Activated T-cell treated with anti-CD3 and anti-CD28 coated beads, Interleukin-2, amount 50 U/mL, for 24 hours (primary cell): ENCODE measurements at places on chromosomes 3 and 15.

DNA sequence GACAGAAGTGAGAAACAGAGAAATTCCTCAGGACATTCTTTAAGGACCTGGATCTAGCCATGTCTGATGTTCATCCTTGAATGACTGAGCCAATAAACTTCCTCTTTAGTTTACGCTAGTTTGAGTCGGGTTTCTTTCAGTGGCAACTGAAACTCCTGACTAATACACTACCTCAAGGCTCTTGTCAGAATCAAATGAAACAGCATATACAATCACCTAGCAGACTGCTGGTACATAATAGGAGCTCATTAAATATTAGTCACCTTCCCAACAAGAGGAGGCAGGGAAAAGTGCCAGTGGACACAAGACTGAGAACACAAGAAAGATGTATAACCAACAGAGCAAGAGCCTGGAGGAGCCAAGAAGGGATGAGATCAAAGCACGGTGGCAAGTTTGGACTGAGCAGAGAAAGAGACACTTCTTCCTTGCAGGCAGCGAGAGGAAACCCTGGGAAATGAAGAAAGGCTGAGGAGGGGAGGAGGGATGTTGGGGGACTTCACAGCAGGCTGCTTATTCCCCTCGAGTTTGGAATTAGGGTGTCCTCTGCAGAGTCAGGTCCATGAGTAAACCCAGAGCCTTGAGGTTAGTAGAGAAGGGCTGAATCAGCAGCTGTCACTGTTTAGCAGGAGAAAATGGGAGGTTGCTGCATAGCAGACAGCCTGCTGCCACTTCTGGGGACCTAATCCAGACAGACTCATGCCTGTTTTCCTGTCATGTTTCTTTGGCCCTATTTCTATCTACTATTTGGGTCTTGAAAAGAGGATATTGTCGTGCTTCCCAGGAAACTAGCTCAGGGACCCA lies 73.3 kb downstream of the MRPL46 start:
- no peak for DNase-seq
- H3K36me3 ChIP-seq, result no peaks in the 10 kb centered on the region
- H3K4me3 ChIP-seq, result no peak overlapping the region
- peaks cover 9% of the 10 kb centered on the region for H3K4me1 ChIP-seq
- peaks cover 23% of the 10 kb centered on the region for H3K27me3 ChIP-seq
- H3K27ac ChIP-seq, result no peak overlapping the region

DNA sequence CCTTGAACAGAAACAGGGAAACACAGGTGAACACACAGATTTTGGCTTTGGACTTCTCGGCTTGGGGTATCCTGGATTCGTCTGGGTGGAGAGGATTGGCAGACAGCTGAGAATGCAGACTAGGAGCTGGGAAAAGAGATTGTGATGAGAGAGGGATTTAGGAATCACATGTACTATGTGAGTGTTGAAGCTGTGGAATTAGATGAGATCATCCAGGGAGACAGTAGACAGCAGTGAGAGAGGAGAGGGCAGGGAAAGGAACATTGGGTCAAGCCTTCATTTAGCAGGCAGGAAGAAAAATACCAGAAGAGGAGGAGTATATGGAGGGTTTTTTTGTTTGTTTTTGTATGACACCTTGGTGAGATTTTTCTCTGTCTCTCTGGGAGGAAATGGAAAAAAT lies 262.1 kb upstream of the TBL1XR1 start:
- H3K4me1 ChIP-seq, result peaks cover 7% of the 10 kb centered on the region
- H3K27me3 ChIP-seq, result no peaks in the 10 kb centered on the region
- H3K27ac ChIP-seq, result no peak overlapping the region
- H3K36me3 ChIP-seq, result no peaks in the 10 kb centered on the region

DNA sequence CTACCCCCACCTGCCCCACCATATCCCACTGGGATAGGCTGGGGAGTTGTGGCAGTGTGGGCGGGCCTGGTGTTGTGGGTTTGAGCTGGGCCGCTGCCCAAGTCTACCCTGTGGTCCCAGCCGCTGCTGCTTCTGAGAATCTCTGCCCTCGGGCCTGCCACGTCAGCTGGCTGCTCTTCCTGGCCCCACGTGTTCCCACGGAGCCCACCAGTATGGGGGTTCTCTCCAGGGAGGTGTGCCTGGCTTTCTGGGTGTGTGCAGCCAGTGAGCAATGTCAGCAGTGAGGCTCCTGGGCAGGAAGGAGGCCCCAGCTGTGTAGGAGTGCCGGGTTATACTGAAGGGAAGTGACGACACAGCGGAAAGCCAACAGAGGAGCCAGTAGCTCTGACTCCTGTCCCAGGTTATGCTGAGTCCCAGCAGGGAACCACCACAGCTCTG lies 10.5 kb downstream of the GNAI2 start:
- peak; percentile 85 for DNase-seq
- peaks cover 51% of the 10 kb centered on the region for H3K36me3 ChIP-seq
- peak overlapping the region; percentile 98 for H3K27ac ChIP-seq
- no peaks in the 10 kb centered on the region for H3K27me3 ChIP-seq

DNA sequence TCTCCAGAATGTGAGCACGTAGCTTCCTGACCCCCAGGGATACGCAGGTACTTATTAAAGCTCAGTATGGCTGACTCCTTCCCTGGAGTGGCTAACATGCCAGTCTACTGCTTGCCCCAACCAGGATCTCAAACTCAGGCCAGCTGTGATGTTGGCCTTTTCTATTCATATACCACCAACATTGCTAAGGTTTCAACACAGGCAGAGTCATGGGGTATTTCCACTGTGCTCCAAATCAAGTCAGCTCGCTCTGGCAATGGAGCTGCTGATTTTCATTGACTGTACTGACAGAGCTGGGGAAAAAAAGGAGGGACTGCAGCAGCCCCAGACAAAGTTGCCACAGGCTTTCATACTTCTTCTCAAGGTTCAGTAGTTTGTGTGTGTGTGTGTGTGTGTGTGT lies 87.0 kb downstream of the CFAP20DC start:
- DNase-seq, result no peak
- H3K4me3 ChIP-seq, result no peak overlapping the region

DNA sequence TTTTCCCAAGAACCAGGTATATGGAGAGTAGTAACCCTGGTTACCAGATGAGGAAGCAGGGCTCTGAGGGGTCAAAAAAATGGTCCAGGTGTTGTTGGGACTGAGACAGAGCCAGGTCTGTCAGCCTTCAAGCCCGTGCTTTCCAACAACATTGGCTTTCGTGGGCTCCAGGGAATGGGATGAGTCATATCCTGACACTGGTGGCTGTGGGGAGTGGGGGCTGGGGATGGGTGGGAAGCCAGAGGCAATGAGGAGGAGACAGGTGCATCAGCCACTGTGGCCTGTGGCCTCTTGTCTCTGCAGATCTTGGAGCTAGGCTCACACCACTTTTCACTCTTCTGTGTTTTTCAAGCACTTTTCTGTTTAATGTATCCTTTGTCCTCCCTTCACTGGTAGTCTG lies 38.2 kb downstream of the CORO2B start:
- H3K4me1 ChIP-seq, result no peaks in the 10 kb centered on the region
- peaks cover 10% of the 10 kb centered on the region for H3K27me3 ChIP-seq
- no peaks in the 10 kb centered on the region for H3K36me3 ChIP-seq
- no peak overlapping the region for H3K27ac ChIP-seq

DNA sequence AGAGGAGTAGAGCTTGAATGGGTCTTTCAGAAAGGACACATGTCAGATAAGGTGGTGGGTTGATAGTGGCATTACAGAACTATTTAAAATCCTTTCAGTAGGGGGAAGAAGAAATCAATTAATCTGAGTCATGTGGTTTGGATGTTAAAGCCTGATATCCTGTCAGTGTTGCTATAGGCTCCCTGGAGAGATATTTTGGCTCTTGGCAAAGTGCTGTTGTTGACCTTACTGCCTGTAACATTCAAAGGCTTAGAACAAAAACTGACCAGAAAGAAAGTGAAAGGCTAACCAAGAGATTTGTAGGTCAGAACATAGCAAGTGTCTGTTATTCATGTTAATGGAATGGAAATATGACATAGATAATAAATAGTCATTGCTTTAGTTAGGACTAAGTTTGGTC lies 552.9 kb downstream of the DIPK2A start:
- no peaks in the 10 kb centered on the region for H3K36me3 ChIP-seq
- H3K27me3 ChIP-seq, result no peaks in the 10 kb centered on the region
- no peak overlapping the region for H3K27ac ChIP-seq
- no peak for DNase-seq

DNA sequence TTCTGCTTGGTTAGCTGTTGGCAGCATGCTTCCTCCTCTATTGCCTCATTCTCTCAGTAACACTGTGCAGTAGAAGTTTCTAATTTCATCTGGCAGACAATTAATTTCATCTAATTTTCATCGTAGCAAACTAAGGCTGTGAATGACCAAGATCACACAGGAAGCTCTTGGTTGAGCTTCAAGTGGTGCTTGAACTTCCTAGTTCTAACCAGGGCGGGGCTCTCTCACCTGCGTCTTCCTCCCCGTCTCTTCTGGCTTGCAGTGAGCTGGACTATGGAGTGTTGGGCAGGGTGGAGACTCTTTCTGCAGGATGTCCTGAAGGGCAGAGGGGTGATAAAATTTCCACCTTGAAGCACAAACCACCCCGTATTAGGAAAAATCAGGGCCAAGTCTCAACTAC lies 2.0 kb upstream of the IL16 start:
- H3K27me3 ChIP-seq, result peaks cover 15% of the 10 kb centered on the region
- peaks cover 4% of the 10 kb centered on the region for H3K4me1 ChIP-seq
- DNase-seq, result no peak
- no peaks in the 10 kb centered on the region for H3K36me3 ChIP-seq
- no peak overlapping the region for H3K27ac ChIP-seq

- H3K4me1 ChIP-seq, result no peaks in the 10 kb centered on the region
- H3K36me3 ChIP-seq, result no peaks in the 10 kb centered on the region
- H3K27ac ChIP-seq, result no peak overlapping the region
- H3K4me3 ChIP-seq, result no peak overlapping the region
- no peak for DNase-seq
Observed at GRCh38 chr3:105139881-105140560, 226.7 kb upstream of the ALCAM start.

DNA sequence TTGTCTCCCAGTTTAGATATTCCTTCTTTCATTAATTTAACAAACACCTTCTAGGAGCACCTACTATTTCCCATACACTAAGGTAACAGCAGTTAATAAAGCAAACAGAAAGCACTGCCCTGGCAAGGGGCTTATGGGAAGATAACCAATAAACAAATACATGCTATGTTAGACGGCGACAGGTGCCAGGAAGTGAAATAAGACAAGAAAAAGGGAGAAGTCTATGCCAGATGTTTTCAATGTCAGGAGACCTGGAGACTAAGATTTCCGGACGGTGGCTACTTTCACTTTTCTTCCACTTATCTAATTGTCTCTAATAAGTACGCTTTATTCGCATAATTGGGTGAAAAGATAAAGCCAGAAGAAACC lies 32.5 kb upstream of the ZNF445 start:
- H3K36me3 ChIP-seq, result peaks cover 36% of the 10 kb centered on the region
- H3K27me3 ChIP-seq, result no peaks in the 10 kb centered on the region
- H3K4me1 ChIP-seq, result peaks cover 38% of the 10 kb centered on the region
- H3K4me3 ChIP-seq, result peak overlapping the region; percentile 90
- no peak for DNase-seq
- H3K27ac ChIP-seq, result peak overlapping the region; percentile 94

DNA sequence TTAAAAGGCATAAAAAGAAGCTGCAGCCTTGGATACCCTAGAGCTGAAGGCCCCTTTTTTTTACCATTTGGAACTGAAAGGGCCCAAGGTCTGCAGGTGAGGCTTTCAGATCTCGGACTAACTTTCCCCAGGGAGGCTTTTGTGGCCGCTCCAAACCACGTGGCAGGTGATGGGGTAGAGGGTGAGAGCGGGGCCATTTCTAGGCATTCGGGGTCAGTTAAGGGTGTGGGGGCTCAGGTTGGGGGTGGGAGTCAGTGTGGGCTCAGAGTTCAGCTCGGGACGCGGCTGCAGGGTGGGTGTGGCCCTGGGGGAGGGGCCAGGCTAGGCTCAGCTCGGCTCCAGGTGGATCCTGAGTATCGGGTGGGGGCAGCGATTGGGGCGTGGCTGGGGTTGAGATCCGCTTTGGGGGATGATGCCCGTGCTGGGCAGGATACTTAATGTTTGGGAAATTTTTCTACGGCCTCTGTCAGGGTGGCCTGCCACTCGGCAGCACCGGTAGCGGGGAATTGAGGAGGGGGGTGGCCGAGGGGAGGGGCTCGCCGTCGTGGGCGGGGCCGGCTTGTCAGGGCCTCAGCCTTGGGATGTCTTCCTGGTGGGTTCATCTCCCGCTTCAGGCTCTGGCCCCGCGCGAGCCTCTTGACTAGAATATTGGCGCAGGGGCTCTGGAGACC lies 2.5 kb downstream of the KLF13 start:
- H3K4me3 ChIP-seq, result peak overlapping the region; percentile 95
- peak overlapping the region; percentile 96 for H3K27ac ChIP-seq
- peak; percentile 57 for DNase-seq
- H3K36me3 ChIP-seq, result peaks cover 33% of the 10 kb centered on the region
- H3K27me3 ChIP-seq, result no peaks in the 10 kb centered on the region

DNA sequence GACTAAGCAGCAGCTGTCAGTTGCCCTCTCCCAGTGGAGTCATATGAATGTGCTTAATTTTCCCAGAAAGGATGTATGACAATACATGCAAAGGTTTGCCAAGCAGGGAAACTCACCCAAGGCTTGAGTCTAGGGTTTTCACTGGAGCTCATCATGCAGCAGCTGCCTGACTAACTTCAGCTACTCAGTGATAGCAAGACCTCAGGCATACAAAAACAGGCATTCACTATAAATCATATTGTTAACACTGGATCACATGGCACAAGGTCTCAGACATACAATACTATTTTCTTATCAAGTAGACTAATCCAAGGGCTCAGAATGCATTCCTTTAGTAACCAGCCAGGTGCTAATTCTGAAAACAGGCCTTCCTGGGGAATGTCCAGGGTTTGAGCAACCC lies 85.0 kb upstream of the STAC start:
- no peaks in the 10 kb centered on the region for H3K4me1 ChIP-seq
- H3K27me3 ChIP-seq, result no peaks in the 10 kb centered on the region
- no peaks in the 10 kb centered on the region for H3K36me3 ChIP-seq
- H3K4me3 ChIP-seq, result no peak overlapping the region

DNA sequence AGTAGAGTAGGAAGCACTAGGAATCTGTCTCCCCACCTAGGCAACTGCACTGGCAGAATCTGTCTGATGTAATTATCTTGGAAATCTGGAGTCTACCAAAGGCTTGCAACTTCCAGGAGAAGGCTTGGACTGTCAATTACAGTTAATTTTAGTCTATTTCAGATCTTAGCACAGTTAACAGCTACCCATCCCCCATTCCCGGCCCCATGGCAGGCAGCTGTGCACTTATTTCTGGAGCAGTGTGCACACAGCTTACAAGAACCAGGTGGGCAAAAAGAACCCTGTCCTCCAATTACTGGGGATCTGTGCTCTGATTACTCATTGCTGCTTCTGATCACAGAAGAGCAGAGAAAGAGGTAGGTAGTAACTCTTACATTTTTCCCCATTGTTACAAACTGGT lies 12.3 kb upstream of the CDAN1 start:
- no peak for DNase-seq
- no peaks in the 10 kb centered on the region for H3K4me1 ChIP-seq
- no peak overlapping the region for H3K4me3 ChIP-seq
- no peak overlapping the region for H3K27ac ChIP-seq
- no peaks in the 10 kb centered on the region for H3K27me3 ChIP-seq

GRCh38 chr3:50121072-50122032 lies 32.6 kb downstream of the RBM5 start:
- peak; percentile 81 for DNase-seq
- peak overlapping the region; percentile 11 for H3K27ac ChIP-seq
- peaks cover 62% of the 10 kb centered on the region for H3K36me3 ChIP-seq
- H3K27me3 ChIP-seq, result no peaks in the 10 kb centered on the region
